ENCODE measurements at places on chromosomes 16 and 17.
A peak's percentile ranks its signal among the peaks of the same experiment; 100 is the strongest.

GRCh38 chr16:25060920-25061319 is 45.8 kb upstream of the ARHGAP17 start:
- no peak for DNase-seq

- no peak for DNase-seq
Measured at GRCh38 chr17:46148247-46148646, 45.0 kb downstream of the KANSL1 start.

DNA sequence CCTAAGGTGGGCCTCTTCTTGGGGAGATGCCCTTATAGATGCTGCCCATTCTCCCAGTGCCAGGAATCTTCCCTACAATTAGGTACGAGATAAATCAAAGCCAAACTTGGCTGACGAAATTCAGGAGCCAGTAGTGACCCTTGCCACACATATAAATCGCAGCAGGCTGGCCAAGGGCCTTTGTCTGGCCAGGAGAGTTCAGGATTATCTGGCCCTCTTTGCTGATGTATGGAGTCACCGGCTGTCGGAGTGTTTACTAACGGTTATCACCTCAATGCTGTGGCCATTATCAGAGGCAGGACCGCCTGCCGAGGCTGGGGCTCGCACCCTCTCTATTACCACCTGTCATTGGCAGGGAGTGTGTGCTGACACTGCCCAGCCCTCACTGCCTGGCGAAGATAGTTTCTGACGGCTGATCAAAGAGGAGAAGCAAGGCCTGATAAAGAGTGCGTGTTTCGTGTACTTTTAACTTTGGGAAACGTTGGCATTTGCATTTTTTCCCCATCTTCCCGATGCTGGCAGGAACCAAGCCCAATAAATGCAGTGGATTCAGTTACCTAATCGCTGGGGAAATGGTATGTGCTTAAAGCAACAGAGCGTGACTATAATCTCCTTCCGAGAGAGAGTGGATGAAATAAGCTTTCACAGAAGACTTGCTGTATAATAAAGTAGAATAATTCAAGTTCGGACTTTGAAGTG is 32.8 kb upstream of the TBX2 start:
- no peak for DNase-seq

DNA sequence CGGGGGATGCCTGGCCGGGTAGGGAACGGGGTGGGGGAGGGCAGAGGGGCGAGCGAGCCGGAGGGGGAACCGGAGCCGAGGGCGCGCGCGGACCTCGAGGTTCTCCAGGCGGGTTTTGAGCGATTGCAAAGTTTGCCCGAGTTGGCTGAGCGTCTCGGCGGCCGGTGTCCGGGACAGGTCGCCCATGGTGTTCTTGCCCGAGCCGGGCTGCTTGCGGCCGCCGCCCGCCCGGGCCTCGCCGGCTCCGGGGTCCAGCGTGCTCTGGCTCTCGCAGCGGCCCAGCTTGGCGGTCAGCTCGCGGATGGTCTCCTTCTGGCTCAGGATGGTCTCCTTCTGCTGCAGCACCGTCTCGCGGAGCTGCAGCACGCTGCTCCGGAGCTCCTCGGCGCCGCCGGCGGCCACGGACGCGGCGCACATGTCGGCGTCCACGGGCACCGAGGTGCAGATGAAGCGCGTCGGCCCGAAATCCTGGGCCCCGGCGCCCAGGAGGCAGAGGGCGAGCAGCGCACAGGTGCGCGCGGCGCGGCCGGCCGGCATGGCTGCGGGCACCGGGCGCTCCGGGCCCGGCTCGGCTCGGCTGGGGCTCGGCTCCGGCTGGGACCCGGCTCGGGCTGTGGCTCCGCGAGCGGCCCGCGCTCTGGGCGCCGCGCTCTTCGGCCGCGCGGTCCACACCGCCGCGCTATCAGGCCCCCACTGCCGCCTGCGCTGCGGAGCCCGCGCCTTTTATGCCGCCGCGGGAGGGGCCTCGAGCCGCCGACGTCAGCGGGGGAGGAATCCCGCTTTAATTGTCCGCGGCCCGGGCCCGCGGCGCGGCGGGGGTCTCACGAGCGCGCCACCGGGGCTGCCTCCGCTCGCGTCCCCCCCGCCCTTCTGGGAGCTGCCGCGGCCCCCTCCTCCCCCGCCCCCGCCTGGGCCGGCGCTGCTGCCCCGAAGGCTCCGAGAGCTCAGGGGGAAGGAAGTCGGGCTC is at the start of gene NPTX1:
NPTX1 (minus strand) TSS at position 698 of the 967 bp plus-strand sequence; CDS start at position 537, 161 bp downstream.
- peak; percentile 25 for DNase-seq

All from activated naive CD8-positive, alpha-beta T cell treated with anti-CD3 and anti-CD28 coated beads for 36 hours (primary cell).